ENCODE measurements at places on chromosomes 5 and 9.

DNA sequence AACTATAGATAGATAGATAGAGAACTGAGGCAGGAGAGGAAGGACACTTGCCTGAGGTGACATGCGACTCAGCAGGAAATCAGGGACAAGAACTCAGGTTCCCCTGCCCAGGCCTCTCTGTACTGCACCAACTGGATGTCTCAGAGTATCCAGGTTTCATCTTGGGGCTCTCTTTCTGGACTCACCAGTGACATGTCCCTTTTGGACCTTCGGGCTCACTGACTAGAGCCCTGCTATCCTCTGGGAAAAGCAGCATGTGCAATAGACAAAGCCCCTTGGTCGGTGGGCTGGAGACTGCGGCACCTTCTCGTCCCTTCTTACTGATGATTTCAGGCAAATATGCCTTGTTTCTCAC, 104.5 kb downstream of the RGS3 start:
- DNase-seq, result no peak

GRCh38 chr9:83706676-83707517, 861 bp downstream of the UBQLN1 start:
- no peak for DNase-seq

DNA sequence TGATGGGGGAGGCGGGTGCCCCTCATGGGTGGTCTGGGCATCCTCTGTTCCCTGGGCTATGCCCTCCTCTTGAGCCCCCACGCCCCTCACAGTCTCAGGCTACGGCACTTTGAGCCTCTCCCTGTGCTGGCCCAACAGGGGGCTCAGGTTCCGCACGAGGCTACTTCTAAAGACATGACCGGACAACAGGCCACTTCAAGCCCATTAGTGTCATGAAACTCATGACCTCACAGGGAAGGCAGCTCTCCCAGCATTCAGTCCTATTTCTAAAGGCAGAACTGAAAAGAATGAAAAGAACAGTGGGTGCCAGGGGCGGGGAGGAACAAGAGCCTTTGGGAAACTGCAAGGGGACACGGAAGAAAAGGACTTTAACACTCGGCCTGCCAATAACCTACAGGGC, 45.0 kb downstream of the COL23A1 start:
- no peak for DNase-seq

GRCh38 chr5:93572608-93573353, 8.2 kb downstream of the NR2F1-AS1 start:
- no peak for DNase-seq

DNA sequence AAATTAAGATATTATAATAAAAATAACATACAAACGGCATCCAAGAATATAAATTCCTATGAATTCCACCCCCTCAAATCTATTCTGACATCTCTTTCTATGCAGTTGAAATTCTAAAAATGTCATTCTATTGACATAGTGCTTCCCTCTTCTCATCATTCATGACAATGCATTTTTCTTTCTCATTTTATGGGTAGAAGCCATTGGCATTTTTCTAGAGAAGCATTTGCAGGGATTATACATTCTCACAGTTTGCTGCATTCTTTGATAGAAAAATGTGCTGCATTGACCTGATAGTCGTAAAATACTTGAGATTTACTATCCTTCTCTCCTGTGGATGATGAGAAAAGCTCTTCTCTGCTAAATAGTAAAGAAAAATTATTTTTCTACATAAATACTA, 760.9 kb upstream of the ACO1 start:
- DNase-seq, result no peak

DNA sequence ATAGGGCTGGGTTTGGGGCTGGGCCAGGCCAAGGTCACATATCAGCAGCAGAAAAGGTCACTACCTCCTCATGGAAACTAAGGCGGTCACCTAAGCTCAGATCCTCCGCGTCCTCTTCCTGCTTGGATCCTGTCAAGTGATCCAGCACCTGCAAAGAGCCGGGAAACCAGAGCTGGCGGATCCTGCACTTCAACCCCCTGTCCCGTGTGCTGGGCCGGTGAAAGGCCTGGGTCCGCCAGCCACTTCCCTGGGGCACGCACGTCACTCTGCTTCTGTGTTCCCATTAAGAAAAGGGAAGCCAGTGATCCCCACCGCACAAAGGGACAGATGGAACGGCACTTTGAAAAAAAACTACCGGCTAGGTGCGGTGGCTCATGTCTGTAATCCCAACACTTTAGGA, 61.3 kb upstream of the STXBP1 start:
- no peak for DNase-seq

- DNase-seq, result no peak
These were observed 540.3 kb downstream of the HINT1 start for GRCh38 chr5:130624805-130625204.

- DNase-seq, result no peak
These were observed 102.8 kb downstream of the TAF11L14 start for GRCh38 chr5:17737092-17737491.

DNA sequence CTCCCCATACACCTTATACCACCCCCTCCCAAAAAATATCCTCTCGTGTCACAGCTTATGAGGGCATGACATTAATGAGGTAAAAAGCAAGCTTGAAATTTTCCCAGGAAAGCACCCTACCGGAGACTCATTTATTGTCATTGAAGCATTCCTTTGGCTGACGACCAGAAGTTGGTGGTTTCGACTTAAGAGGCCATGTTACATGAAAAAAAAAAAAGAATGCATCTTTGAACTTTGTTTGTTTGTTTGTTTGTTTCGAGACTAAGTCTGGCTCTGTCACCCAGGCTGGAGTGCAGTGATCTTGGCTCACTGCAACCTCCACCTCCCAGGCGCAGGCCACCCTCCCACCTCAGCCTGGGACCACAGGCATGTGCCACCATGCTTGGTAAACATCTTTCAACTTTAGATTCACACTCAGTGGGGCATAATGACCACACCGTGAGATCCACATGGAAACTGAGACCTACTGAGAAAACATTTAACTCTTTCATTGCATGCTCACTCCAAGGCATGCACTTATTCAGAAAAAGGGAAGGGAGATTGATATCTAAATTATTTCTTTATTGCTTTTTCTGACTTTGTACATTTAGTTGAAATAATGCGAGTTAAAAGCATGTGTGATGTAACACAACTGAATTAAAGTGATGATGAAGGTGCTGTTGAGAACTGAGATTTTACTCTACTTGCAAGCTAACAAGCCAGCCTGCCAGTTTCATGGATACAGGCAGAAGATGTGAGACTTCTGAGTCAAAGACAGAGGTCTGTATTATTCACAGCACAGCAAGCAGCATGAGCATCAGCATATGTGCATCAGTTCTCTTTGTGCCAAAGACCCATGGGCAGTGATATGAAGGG, 5.1 kb upstream of the RAB14 start:
- no peak for DNase-seq

DNA sequence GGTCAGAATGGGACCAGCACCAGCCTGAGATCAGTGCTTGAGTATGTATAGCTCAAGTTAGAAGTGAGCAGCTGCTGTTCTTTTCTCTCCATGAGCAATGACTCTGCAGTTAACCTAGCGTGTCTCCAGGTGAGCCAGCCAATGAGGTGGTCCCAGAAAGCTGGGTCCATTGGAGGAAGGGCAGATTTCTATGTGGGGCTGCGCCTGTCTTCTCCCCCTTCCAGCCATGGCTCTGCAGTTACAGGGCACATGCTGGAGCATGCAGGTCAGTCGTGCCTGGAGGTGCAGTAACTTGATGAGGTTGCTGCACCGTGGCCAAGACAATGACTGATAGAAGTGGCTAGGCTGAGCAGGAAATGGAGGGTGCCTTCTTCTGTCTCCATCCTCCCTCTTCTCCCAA, 29.6 kb upstream of the CXCL14 start:
- no peak for DNase-seq

- no peak for DNase-seq
These were observed 482.1 kb upstream of the ZNF608 start for GRCh38 chr5:125228363-125229070.

DNA sequence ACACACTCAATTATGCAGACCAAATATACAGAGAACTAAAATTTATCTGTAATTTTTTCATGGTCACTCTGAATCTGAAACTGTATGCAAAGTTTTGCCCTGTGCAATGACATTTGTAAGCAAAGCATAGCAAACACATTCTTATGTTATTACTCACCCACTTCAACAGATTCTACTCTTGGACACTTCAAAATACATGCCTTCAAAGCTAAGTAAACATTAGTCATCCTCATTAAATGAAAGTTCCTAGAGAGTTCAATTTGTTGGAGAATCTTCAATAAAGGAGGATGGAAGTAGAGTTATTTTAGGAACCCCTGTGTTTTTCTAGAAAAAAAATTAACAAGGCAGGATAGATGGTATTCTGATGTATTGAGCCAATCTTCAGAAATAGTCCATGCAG, 639.7 kb upstream of the C9orf72 start:
- DNase-seq, result peak; percentile 12

GRCh38 chr9:133836001-133836758, 98.0 kb upstream of the SARDH start:
- no peak for DNase-seq

DNA sequence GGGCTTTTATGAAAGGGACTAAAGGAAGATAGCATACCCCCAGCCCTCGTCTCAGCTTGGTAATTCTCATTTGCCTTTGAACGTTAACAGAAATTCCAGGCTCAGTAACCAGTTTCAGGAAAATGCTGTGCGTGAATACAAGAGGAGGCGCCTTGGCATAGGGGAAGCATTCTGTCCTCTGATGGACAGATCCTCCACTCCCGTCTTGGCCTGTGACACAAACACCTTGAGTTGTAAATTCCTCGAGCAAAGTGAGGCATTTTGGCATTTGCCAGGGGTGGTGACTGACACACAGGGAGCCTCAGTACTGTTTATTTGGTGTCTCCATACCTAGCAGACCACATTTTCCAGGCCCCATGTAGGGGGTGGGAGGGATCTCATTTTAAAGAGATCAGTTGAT, 44.8 kb downstream of the APTX start:
- DNase-seq, result no peak

All from NCI-H774 (cell line).